ENCODE measurements at places on chromosomes 5 and 9.

DNA sequence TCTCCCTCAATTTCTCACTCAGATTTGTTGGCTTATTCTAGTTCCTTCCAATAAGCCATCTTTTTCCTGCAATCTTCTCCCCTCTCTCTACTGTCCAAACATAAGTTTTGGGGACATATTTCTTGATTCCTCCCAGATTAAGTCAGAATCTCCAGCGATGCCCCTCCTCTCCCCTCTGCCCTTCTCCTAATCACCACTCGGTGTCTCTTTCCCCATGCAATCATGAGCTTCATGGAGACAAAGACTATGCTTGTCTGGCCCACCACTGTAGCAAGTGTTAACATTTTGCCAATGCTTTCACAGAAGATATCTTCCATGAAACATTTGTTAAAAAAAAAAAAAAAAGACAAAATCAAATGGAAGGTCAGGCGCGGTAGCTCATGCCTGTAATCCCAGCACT is 42.4 kb downstream of the PDE6A start:
- DNase-seq, result no peak

DNA sequence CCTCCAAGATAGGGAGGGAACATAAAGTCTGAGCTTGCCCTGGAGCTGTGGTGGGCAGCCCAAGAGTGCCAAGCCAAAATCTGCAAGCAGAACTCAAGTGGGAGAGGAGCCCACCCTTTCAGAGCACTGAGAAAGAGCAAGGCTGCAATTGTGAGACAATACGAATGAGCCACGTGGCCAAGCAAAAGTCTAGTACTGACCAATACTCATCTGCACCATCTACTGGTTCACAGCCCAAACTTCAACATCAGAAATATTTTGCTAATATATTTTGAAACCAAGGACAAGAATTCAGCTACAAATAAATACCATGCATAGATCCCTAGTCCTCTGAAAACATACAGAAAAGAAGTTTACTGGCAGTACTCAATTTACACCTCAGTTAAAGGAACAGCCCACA is 696.2 kb upstream of the COX7C start:
- DNase-seq, result no peak

DNA sequence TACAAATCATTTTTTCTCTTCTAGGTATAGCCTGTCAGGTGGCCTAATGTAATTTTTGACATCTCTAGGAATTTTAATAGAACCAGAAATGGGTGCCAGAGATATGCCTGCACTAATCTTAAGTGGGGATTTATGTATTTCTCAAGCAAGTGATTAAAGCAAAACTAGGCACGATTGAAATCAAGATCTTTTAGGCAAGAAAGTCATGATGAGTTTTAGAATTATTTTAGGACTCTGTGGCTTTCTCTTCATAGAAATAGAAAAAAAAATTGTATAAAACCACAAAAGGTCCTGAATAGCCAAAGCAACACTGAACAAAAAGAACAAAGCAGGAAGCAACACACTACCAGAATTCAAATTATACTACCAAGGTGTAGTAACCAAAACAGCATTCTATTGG is 952 bp upstream of the AMACR start:
- DNase-seq, result no peak

- no peak for DNase-seq
These were observed 113.4 kb downstream of the ST8SIA4 start for GRCh38 chr5:100789694-100790093.

DNA sequence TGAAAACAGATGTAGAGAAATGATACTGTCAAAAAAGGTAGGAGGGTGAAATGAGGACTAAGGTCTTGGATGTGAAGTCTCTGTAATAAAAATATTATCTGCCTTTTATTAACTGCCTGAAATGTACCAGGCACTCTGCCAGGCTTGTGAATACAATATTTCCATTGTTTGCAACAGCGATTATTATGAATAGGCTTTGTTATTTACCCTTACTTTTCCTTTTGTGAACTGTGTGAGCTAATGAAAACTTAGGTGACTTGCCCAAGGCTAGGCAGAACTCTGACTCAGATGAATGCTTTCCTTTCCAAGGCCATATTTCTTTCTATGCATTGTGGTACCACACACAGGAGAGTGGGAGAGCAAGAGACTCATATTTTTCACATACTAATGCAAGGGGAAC is 204.1 kb downstream of the CDH12 start:
- no peak for DNase-seq

GRCh38 chr9:13915131-13915530 is 398.8 kb downstream of the NFIB start:
- no peak for DNase-seq

GRCh38 chr9:114722081-114722621 is 40.2 kb upstream of the TEX48 start:
- no peak for DNase-seq

DNA sequence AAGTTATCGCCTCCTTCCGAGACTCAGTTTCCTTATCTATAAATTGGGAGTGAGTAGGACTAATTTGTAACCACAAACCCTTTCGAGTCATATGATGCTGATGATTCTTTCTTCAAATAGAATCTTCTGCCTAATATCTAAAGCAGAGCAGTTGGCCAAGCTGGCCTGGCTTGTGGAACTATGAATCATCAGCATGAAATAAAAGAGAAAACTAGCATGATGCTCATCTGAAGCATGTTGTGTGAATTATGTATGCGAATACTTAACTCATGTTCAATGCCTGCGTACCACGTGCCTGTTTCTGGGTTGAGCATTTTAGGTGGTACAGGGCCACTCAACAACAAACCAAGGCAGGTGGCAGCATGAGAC is 15.0 kb upstream of the ORM1 start:
- DNase-seq, result no peak

GRCh38 chr9:134055981-134056461 is 11.8 kb downstream of the BRD3 start:
- no peak for DNase-seq

- no peak for DNase-seq
These were observed 49.0 kb upstream of the FCHO2 start for GRCh38 chr5:72906806-72907205.

- DNase-seq, result no peak
These were observed 38.8 kb upstream of the STARD4 start for GRCh38 chr5:111551161-111551560.
